ENCODE measurements at places on chromosomes 6 and 20.

GRCh38 chr6:101516578-101516977 lies 123.1 kb downstream of the GRIK2 start:
- no peak for DNase-seq

DNA sequence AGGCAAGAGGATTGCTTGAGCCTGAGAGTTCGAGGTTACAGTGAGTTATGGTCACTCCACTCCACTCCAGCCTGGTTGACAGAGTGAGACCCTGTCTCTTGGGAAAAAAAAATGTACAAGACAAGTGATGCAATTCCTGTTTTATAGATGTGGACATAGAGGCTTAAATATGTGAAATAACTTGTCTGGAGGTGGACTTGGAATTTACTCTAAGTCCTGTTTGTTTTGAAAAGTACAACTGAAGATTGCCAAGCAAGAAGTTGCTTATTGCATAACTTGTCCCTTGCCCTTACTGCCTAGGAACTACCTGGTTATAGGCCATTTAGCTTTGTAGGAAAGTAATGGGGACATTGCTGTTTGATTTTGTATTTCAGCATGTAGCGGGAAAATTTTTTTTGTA lies 26.0 kb upstream of the ADIG start:
- DNase-seq: no peak

DNA sequence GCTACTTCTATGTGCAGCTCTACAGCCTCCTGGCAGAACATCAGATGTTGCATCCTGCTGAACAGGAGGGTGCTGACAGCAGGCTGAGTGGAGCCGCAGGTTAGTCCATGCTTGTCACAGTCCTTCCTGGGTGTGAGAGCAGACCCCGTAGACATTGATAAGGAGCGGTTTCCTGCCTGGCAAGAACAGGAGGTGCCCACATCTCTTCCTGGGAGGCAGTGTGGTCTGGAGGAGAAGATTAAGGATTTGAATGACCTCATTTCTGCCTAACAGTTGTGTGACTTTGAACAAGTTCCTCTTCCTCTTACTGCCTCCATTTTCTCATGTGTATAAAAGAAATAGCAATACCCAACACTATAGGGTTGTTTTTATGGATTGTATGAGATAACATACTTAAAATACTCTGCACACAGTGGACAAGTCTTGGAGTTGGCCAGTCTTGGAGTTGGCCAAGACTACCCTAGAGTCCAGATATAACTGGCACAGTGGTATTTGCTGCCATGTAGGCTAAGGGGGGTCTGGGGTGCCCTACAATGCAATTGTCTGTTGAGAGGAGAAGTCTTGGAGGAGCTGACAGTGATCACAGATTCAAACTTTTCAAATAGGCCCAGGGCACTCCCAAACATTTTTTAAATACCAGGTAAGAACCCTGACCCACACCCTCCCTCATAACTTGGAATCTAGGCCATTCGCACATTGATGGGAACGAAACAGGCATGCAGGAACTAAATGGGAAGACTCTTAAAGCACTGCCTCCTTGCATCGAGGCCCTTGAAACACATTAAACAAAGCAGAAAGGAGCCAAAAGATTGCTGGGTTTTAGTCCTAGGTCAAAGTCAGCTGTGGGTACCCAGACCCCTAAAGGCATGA lies 32.6 kb upstream of the TBC1D7 start:
- DNase-seq: no peak

- DNase-seq: no peak
These were observed 33.2 kb downstream of the PLCG1 start for GRCh38 chr20:41170386-41171105.

GRCh38 chr6:24949020-24949569 lies 13.3 kb upstream of the RIPOR2 start:
- peak; percentile 70 for DNase-seq

GRCh38 chr6:16633465-16633864 lies 127.8 kb downstream of the ATXN1 start:
- DNase-seq: no peak

- DNase-seq: no peak
These were observed 191.4 kb downstream of the REV3L start for GRCh38 chr6:111291336-111292259.

GRCh38 chr6:32483968-32484613 lies 44.4 kb downstream of the HLA-DRA start:
- no peak for DNase-seq

- DNase-seq: no peak
These were observed 55.0 kb upstream of the EXOC2 start for GRCh38 chr6:747921-748320.

GRCh38 chr6:150430815-150431214 lies 62.0 kb downstream of the IYD start:
- DNase-seq: no peak

DNA sequence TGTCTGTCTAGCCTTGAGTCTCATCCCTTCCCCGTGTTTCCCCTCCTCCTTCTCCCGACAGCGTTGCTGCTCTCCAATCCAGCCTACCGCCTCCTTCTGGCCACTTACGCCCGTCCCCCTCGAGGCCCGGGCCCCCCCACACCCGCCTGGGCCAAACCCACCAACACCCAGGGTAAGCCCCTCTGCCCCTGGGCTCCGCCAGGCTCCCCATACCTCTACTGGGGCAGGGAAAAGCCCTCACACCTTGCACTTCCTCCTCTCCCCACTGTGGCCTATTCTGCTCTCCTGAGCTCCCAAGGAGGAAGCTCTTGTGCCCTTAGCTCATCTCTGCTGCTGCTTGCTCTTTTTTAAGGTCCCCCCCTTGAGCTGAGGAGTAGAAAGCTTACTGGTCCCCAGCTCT lies 11.0 kb downstream of the DDR1 start:
- DNase-seq: no peak

DNA sequence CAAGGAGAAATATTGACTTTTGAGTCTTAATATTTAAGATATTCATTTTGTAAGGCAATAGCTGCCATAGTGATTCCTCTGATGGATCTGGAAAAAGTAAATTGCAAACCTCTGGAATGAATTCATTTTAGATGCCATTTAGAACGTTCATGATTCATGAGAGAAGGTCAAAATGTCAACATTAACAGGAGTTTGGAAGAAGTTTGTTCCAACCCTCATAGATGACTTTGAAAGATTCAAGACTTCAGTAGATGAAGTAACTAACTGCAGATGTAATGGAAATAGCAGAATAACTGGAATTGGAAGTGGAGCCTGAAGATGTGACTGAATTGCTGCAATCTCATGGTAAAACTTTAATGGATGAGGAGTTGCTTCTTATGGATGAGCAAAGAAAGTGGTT lies 100.9 kb upstream of the CCN2 start:
- DNase-seq: no peak

DNA sequence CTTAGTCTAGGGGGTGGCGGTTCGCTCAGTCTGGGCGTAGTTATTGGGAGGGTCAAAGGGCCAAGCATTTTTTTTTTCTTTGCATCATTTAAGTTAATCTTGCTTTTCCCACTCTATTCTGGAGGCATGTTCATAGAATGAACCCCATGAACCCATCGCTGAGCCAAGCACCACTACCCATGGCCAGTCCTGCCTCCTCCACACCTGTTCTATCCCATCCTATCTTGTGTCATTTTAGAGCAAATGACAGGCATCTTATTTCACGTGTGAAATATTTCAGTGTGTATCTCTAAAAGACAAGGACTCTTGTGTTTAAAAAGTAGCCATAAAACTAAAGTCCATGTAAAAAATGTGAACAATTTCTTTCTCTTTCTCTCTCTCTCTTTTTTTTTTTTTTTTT lies 13.9 kb downstream of the SRC start:
- DNase-seq: no peak

- DNase-seq: no peak
These were observed 16.0 kb downstream of the LINC00237 start for GRCh38 chr20:21090111-21090618.

DNA sequence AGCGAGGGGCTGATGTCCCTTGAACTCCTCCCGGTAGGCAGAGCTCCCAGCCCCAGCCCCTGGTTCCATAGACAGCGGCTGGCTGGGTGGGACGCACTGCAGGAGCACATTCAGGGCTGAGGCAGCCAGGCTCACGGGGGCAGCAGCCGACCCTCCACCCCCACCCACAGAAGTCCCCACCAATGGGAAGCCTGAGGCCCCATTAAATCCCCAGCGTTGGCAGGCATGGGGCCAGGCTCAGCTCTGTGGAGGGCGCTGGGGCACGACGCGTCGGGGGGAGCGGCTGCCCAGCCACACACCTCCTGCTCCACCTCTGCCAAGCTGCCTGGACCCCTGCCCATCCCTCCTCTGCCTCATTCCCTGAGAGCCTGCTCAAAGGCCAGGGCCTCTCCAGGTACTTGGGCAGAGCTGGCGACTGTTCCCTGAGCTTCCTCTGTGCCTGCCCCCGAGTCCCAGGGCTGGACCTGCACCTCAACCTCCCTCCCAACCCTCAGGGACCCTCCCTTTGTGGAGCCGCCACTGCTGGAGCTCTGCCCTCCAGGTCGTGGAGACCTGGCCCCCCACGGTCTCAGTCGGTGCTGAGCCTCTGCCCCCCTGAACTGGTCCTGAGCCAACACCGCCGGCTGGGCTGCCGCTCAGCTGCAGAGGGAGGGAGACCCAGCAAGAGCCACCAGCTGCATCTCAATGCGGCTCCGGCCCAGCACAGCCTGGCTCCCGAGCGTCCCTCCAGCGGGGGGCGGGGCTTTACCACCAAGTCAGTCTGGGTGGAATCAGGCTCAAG lies 9.1 kb downstream of the CHRNA4 start:
- no peak for DNase-seq

DNA sequence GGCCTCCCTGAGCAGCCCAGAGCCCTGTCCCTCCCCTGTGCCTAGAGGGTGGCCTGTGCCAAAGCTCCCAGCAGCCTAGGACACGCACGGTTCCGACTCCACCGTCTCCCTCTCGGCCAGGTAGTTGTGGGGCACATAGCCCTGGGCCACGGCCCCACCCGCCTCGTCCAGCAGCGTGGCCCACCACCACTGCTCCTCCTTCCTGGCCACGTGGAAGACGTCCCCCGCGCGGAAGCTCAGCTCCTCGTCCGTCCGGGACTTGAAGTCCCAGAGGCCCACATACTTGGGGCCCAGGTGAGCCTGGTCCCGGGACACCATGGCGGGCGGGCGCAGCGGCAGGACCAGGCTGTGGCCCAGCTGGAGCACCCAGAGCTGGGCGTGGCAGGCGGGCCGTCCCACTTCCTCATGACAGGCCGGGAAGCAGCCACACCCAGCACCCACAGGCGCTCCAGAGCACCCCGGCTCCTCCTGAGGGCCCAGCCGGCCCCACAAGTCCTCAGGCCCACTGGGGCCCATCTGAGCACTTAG lies at the start of gene PTK6:
Gene PTK6, minus strand, starts transcription at position 380 of the 528 bp plus-strand sequence. Its CDS starts 62 bp downstream, at position 318.
- DNase-seq: peak; percentile 28

DNA sequence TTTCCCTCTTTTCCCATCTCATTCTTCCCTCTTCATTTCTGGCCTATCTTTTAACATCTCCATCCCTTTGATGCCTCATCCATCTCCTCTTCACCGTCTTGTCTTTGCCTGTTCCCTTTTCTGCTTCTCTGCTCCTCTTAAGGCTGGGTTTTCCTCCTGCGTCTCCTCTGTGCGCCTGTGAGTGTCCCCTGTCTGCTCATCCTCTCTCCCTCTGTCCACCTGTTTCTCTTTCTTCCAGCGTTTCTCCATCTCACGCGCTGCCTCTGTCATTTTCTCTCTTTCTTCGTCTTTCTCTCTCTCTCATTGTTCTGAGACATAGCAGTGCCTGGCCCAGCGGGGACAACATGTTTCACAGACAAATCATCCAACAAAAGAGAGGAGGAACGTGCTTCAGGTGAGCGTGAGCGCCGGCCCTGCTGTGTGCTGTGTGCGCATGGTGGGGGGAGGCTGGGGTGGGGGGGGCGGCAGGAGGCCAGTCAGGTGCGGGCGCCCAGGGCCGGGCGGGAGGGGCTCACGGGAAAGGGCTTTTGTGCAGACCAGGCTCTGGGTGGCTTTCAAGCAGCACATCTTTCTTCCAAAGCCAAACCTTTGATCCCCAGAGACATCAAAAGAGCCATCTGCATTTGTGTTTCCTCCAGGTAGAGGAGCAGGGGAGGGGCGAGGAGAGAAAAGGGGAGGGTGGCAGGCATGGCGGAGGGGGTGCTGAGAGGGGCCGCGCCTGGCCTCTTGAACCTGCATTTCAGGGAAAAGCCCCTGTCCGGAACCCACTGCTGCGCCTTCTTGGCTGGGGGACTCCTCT lies 121.3 kb downstream of the VEGFA start:
- no peak for DNase-seq

GRCh38 chr6:14876778-14877613 lies 368.9 kb upstream of the JARID2 start:
- peak; percentile 64 for DNase-seq

DNA sequence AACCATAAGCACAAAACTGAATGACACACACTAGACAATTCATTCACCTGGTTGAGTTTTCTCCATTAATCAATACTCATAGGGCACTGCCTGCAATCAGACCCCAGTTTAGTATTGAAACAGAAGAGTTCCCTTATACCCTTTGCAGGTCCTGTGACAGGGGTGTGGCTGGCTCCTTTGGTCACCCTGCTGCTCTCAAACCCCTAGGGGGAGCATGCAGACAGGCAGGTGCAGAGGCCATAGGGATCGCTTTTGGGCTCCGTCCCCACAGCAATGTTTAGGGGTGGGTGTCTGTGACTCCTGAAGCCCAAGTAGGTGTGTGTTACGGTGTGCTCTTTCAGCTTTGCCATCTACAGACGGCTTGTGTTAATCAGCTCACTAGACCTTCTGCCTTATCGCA lies 210.4 kb downstream of the CENPW start:
- DNase-seq: no peak

DNA sequence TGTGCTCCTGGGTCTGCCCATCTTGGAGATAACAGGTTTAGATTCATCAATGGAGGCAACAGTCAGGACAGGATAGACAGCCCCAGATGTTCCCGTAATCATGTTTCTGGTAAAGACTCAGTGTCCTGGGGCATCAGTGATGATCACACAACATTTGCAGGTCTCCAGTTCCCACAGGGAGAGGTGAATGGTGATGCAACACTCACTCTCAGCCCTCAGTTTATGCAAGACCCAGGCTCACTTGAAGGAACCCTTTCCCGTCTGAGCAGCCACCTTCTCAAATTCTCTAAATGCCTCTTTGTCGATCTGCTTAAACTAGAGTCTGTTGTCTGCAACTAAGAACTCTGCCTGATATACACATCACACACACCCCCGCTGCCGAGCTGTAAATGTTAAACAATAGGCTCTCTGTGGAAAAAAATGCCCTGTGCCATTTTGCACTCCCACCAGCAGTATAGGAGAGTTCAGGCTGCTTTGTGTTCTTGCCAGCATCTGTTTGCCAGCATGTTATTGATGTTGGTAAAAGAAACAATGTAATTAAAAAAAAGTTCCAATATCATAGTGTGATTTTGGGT lies 30.1 kb upstream of the SCP2D1 start:
- DNase-seq: no peak

DNA sequence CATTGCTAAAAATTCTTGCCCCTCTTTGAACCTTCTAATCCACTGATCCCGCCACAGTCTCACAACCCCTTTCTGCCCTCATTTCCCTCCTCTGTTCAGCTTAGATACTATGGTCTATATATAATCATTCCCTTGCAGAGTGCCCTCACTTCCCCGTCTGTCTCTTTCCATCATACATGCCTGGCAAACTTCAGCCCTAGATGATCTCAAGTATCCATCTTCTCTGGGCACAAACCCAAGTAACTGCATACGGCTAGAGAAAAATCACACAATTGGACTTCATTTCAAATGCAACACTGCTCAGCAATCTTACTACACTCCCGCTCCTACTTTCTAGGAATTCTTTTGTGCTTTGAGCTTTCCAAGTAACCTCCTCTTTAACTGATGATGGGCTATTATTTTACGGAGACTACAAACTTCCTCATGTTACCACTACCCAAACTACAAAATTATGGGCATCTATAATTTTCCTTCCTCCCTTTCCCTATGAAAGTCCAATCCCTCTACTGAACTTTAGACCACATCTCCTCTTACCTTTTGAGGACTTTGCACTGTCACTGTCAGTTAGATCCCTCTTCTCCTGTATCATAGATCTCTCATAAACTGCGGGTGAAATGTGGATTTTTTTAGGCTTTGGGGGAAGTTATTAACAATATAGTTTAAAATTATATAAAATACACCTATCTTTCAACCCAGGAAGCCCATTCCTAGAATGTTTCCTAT lies 135.6 kb downstream of the BTBD9 start:
- no peak for DNase-seq

All from CD4-positive, alpha-beta T cell treated with Interleukin-12 subunit alpha and Interleukin-12 subunit beta, for 1 hour (primary cell).